ENCODE measurements at places on chromosomes 2 and 18.

DNA sequence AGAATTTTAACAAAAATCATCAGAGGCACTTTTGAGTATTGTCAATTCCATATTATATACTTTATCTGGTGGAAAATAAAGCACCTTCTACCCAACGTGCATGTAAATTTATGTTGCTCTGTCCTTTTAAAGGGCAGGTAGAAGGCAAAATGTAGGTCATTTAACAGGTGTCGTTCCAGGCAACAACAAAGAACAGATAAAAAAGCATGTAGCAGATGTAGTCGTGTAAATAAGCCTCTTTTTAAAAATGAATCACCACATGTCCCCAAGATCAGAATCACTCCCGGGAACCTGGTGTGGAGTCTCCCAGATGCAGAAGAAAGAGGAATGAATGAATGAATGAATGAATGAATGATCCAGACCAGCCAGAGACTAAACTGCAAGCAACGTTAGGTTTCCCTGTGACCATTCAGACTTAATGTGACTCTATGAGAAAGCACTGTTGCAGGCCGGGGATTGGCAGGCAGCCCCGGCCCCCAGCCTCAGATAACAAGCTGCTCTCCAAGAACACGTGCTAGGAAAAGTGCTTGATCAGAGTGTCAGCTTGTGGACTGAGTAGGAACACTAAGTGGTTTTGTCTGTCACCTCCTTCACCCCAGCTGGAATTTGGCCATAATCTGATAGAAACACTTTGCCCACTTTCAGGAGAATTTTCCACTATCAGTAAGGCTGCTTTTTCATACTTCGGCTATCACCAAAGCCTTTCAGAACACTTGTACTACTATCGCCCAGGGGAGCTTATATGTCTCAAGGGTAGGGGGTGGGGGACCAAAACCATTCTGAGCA, 100.6 kb downstream of the CDK15 start:
- no peak for DNase-seq

DNA sequence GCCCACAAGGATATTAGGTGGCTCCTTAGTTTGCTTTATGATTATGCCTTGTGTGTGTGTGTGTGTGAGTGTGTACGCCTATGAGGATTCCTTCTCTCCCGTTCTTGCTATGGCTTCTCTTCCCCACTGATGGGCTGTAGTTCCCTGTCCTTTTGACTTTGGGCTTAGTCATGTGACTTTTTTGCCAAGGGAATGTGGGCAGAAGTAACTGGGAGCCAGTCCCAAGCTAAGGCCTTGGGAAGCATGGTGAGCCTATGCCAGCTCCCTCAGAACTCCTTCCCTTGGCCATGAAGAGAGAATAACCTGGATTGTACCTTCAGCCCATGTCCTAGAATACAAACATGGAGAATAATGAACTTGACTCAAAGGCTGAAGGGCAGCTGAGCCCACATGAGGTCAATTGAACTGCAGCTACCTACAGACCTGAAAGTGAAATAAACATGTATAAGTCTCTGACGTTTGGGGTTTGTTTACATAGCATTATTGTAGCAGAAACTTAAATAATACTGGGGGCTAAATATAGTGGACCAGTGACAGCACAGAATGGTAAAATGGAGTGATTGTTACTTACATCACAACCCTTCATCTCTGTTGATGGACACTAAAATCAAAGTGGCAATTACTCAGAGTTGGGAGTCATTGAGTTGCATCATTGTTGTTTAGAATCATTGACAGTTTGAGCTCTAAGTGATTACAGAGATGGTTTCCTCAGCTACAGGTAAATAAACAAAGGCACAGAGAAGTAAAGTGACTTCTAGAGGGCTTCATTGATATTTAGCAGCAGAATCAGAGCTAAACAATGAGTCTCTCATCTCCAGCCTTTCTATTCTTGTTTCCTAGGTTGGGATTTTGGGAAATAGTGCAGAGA, 15.3 kb upstream of the IL36G start:
- no peak for DNase-seq

GRCh38 chr2:69043736-69044400, 30.9 kb downstream of the ANTXR1 start:
- DNase-seq = no peak

DNA sequence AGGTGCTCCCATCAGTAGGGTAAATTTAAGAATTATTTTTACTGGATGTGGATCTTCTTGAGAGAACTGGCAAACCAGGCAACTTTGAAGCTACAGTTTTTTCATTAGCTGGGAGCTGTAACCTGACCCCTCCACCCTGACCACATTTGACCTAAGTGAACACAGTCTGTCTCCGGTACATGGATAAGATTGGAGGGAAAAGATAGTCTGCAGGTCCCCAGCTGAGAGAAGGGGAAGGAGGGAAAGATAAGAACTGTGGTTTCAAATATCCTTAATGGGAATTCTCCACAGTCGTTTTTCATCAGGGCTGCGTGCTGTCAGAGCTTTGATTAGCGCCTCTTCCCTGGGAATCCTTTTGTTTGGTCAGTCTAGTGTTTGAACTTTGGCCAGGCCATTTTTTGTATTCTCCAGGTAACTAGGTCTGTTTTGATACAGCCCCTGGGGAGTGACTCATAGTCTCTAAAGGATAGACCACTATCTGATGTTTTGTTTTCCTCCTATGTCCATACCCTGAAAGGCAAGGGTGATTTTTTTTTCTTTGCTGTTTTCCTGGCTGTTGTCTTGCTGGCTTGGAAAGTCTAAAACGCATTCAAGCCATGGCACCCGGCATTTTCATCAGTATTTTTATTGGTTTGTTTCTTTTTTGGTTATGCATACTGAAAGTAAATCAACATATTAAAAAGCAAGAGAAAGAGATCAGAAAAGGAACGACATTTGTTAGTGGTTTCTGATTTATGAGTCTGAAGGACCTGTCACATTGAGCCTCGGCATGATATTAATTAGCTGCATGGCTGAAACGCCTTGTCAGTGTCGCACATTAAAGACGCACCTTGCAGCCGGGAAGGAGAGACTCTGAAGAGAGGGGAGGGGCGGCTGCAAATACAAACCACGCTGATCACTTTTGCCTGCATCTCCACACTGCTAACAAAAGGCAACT, 183.4 kb upstream of the FN1 start:
- peak; percentile 68 for DNase-seq

DNA sequence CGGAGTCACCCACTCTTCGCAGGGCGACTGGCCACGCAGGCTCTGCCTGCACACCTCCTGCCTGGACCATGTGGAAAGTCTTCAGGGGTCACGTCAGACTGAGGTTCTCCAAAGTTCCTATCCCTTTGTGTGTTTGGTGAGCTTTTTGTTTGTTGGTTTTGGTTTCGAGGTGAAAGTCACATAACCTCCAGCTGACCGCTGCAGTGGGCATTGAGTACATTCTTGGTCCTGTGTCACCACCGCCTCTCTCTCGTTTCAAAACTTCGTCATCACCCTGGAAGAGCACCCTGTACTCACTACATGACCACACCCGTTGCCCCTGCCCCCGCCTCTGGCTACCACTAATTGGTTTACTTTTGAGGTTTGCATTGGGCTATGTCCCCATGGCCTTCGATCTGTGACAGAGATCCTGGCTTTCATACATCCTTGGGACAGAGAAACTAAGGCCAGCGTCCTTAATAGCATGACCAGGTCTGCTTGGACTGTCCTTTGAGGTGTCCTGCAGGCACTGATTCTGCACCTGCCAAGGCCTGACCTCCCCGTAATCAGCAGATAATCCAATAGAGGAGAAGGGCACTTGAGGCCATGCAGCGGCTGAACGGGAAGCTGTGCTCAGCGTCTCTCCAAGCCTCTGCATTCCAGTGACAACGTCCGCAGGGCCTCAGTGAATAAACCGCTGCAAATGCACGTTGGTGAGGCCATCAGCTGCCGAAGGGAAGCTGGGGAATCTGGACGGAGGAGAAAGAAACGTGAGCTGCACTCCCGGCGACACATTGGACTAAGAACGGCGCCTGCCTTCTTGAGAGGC, 46.8 kb downstream of the SH3BP4 start:
- no peak for DNase-seq

DNA sequence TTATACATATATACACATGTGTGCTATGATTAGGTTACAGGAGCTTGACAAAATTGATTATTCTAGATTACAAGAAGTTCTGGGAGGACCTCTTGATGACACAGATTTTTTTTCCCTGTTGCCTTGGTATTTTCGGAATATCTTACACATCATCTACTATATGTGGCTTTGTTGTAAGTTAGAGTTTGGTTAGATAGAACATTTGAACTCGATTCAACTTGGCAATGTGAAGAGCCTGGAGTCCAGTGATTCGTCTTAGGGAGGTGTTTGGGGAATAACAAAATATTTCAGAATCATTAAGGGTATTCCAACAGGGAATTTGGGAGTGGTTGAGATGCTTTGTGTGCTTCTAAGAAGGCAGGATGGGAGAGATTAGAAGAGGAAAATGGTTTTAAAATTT, 39.3 kb upstream of the EFEMP1 start:
- DNase-seq = no peak

GRCh38 chr2:132593171-132593570, 76.8 kb downstream of the LYPD1 start:
- DNase-seq = no peak

GRCh38 chr2:309148-309953, 21.5 kb upstream of the ALKAL2 start:
- DNase-seq = no peak

DNA sequence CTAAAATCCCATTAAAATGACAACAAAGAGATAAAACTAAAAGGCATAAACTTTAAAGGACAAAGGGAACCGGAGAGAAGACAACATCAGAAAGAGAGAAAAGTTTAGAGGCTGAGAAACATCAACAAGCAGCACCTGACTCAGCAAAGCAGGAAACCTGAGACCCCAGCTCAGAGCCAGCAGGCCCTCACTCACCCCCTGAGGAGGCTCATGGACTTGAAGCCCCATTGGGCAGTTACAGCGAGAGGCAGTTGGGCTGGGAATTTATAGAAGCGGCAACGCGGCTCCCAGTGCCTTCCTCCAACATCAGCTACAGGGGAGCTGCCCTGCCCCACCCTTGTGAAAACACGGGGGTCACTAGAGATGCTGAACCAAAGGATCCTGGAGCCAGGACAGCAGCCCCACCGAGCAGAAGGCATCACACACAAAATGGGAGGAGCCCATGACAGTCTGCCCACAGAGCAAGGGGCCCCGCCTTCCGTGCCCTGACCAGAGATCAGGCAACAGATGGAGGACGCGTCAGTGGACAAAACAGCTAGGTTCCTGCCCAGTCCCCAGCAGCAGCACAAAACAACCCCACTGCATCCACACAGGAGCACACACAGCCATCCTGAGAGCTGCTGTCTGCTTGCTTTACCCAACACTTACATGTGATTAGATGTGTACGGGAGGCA, 52.7 kb downstream of the CMPK2 start:
- no peak for DNase-seq

DNA sequence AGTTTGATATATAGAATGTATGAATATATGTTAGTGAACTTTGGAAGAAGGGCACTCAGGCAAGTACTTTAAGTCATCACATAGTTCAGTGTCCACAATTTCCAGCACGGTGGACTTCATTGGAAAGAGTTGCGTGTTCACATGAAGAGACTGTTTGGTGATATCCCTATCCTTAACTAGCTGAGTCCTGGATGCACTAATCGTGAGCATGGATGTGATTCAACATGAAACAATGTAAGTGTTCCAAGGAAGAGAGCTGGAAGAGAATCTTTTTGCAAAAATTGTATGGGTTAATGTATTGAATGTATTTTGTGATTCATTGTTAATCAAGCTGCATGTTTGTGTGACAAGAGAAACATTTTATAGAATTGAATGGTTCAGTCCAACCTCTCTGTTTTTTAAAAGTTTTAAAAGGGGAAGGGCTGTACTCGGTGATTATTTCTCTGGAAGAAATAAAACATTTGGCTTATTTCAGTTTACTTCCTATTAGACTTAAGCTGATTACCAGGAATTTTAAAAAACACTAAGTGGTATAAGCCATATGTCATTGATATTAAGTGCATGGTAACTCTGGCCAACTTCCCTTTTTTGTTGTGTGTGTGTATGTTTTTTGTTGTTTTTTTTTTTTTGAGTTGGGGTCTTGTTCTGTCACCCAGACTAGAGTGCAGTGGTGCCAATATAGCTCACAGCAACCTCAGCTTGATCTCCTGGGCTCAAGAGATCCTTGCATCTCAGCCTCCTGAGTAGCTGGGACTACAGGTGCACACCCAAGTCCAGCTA, 8.6 kb downstream of the XRCC5 start:
- DNase-seq = no peak

DNA sequence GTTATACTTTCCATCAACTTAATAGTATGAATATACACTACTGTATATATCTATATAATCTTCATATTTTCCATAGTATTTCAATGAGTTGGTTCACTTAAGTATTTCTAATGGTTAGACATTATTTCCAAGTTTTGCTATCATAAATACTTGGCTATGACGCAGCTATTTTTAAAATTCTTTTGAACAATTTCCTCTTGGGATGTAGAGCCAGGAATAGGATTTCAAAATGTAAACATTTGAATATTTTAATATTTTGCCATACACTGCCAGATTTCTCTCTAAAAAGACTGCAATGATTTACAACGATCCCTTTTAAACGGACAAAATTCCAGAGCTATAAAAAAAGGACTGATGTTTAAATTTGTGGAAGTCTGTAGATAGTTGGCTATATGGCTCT, 95.6 kb downstream of the NUP35 start:
- DNase-seq = no peak

DNA sequence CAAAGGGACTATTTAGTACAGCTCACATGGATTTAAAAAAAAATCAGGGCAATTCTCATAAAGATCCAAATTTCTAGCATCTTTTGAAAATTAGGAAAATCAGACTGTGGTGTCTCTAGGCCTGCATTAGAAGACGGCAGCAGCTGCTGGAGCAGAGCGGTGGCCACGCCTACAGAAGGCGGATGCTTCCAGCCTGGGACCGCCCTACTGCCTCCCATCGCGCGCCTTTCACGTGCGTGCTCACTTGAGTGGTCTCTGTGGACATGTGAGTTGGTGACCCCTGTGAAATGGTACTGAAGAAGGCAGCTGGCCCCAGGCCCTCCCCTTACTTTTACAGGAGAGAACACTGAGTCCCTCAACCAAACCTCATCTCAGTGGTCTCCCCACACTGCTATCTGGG, 15.2 kb upstream of the ZFP36L2 start:
- no peak for DNase-seq

DNA sequence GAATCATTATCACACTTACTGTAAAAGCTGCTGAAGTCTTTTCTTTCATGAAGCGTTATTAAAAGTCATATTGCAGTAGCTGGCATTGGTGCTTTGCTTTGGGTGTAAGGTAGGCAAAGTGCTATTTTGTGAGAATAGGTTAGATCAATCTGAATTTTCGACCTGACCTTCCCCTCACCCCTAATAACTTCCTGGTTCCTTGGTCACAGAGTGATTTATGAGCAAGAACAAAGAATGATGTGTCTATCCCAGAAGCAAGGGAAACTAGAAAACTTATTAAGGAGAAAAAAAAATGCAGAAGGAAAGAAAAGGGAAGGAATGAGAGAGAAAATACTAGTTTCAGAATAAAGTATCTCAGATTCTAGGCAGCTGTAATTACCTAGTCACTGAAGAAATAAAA, 163.1 kb upstream of the MEIS1 start:
- no peak for DNase-seq
